ENCODE measurements at places on chromosomes 11 and 22.

DNA sequence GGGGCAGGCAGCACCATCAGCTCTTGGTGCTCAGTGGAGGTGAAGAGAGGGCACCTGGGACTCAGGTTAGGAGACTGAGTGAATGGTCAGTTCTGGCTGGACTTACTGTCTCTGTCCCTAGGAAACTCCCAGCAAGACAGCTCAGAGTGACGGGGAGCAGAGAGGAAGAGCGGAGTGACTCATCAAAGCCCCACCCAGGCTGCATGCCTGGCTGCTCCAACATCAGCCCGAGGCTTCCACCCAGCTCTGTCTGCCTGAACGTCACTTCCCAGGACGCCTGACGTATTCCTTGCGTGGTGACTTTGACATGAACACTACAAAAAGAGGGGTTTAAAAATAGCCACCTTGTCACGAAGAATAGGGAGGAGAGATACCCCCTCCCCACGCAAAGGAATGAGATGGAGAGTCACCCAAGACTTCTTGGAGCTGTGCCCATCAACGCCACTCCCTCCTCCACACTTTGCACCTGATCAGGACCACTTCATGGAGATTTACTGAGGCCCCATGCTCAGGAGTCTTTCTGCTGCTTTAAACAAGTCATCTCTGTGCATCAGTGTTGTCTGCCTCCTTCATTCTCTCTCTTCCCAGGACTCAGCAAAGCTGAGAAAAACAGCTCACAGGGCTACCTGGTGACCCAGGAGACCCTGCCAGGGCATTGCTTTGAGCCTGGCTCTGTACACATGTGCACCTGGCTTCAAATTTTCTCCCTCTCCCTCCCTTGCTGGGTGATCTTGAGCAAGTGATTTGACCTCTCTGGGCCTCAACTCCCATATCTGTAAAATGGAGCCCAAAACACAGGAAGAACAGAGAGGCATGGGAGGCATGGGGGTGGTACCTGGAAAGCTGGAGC, 83.1 kb downstream of the MN1 start:
- no peak for DNase-seq

- no peak for DNase-seq
These were observed 1.7 kb upstream of the LRRC74B start for GRCh38 chr22:21043860-21044535.

DNA sequence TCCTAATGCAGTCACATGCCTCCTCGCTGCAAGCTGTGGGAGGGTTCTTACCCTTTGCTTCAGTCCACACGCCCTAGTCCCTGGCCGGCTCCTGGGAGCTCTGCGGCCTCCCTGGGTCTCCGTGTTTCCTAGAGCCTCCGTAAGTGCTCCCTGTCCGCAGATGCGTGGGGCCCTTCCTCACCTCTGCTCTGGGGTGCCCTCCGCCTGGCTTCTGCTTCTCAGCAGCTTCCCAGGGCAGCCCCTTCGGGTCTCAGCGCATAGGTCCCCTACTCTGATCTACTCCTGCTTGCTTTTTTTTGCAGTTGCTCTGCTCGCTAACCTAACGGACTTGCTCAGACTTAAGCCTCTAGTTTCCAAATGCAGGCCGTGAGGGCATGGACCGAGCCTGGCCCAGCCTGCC, 22.4 kb downstream of the CAPN1 start:
- DNase-seq: no peak

- no peak for DNase-seq
These were observed 10.3 kb upstream of the IGSF9B start for GRCh38 chr11:133966921-133967598.

- no peak for DNase-seq
These were observed 462.4 kb downstream of the DLG2 start for GRCh38 chr11:85164743-85165142.

GRCh38 chr11:75642402-75643113, 26.3 kb downstream of the MAP6 start:
- no peak for DNase-seq

DNA sequence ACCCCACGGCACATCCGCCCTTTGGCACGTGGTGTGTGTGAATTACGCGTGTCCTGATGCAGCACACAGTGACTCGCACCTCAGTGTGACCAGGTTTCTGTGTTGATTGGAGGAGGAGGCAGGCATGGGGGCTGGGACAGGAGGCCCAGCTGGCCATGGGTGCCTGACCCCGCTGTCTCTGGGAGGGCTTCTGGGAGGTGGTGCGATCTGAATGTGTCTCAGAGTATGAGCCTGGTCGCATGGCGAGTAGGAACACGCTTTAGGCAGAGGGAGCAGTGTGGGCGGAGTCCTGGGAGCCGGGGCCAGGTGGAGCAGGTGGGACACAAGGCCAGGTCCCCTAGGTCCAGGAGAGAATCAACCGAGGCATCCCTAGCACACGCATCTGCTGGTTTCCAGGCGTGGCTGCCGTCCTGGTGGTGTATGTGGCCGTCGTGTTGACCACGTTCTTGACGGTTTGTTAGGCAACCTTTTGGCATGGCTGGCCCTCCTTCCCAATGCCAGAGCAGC, 5.7 kb downstream of the GRAMD4 start:
- DNase-seq: no peak
